ENCODE measurements at places on chromosomes 11 and 22.

DNA sequence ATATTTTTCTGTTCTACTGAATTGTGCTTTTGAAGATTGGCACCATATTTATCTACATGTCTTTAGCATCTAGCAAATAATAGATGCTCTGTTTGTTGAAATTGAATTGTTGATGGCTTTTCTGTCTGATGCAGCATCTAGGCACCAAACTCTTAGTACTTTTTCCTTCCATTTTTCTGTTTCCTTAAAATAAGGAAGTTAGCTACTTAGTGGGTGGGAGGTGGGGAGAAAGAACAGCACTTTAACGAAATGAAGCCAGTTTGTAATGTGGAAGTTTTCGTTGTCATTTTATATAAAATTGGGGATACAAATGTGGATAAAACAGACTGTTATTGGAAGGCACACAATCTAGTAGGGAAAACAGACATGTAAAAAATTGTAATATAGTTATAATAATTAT, 76.6 kb downstream of the HIPK3 start:
- no peak for DNase-seq

GRCh38 chr11:79189055-79189454, 251.8 kb downstream of the TENM4 start:
- no peak for DNase-seq

GRCh38 chr11:7518811-7519562, 5.2 kb downstream of the PPFIBP2 start:
- DNase-seq = no peak

DNA sequence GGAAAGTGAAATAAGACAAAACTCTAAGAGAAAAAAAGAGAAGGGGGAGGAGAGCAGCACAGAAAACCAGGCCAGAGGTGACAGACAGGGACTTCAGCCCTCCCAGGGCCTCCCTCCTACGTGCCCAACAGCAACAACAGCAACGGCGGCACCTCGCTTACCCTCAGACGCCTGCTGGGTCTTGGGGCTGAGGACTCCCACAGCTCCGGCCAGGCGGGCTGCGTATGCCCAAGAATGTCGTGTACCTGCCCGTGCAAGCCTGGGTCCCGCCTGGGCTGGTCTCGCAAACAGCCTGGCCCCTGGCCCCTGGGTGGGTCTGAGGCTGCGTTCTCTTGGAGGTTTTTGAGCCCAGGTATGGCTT, 30.5 kb downstream of the ARAP1 start:
- no peak for DNase-seq

DNA sequence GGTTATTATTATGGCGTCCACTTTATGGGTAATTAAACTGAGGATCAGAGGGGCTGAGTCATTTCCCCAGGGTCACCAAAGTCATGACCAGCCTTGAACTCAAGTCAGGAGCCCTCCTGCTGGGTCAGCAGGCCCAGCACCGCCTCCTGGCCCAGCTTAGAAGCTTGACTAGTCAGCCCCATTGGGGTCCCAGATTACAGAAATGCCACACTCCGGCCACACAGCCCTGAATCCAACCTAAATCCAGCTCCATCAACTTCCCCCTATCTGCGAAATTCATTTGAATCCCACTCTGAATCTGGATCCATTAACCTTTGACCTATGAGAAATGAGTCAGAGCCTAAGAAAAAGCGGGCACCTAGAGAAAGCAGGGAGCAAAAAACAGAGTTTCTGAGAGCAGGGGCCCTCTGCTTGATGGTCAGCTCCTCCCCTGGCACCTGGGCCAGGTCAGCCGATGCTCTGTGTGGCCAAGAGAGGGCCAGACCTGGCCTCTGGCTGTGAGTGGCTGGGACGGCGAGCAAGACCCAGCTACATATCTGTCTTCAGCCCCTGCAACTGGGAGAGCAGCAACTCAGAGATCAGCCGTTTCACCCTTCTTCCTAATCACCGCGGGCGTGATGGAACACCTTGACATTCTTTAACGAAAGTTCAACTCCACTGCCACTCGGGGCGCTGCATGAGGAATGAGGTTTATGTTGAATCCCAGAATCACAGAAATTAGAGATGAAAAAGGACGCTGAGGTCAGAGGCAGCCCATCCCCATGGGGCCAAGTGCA, 196.1 kb downstream of the TRIM29 start:
- no peak for DNase-seq

DNA sequence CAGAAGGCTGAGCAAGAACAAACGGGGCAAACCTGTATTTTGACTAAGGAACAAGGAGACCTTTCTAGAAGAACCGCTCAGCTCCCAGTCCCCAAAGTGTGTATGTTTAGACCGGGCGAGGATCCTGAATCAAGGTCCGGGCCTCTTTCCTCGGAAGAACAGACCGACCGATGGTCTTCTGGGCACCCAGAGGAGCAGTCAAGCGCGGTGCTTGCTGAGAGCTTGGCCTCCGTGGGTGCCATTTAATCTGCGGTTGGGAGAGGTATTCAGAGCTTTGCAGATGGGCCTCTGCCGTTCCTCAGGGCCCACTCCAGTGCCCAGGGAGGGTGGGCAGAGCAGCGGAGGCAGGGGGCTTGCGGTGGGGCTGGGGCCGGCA, 26.5 kb upstream of the ATXN10 start:
- DNase-seq = no peak

Data from stimulated activated CD8-positive, alpha-beta memory T cell treated with anti-CD3 and anti-CD28 coated beads, Interleukin-4, amount 100 ng/mL, for 4 hours (primary cell).